ENCODE measurements at places on chromosomes 7 and 10. TPM values are rescaled to one million over a fixed set of nuclear protein-coding genes. Genes with fewer than 3 reads are reported as not detected.

The TWIST1 gene
- 0.31 TPM for total RNA-seq

The PAX4 gene
- not detected for total RNA-seq

The HABP2 gene
- not detected for total RNA-seq

The PRRT4 gene
- 0.28 TPM for total RNA-seq

The GSTK1 gene
- total RNA-seq, result 106 TPM

The CYP3A5 gene
- 1.1 TPM for total RNA-seq

The ZNF282 gene
- total RNA-seq, result 30.7 TPM

The IMPDH1 gene
- total RNA-seq, result 91.4 TPM

The TCF7L2 gene
- 4.7 TPM for total RNA-seq

The TACR2 gene
- total RNA-seq, result not detected

The KAZALD1 gene
- total RNA-seq, result 0.32 TPM

The SLC29A3 gene
- total RNA-seq, result 0.74 TPM

The PRKG1 gene
- total RNA-seq, result 0.95 TPM

The SAP25 gene
- not detected for total RNA-seq

The ORAI2 gene
- total RNA-seq, result 7.5 TPM

The IFIT1B gene
- not detected for total RNA-seq

The MRPS24 gene
- total RNA-seq, result 136 TPM

The LRRC4 gene
- 0.35 TPM for total RNA-seq

The RBP4 gene
- not detected for total RNA-seq

The ATP5F1C gene
- 291 TPM for total RNA-seq

The ELAPOR2 gene
- total RNA-seq, result 3.7 TPM

The IQCE gene
- total RNA-seq, result 12.2 TPM

Measured in foreskin keratinocyte (primary cell).